Hematopoietic multipotent progenitor cell treated with erythropoietin and hydrocortisone succinate and interleukin-3 and kit ligand, for 15 days (in vitro differentiated cells): ENCODE measurements at places on chromosomes 16 and 17.
A peak's percentile ranks its signal among the peaks of the same experiment; 100 is the strongest.

GRCh38 chr16:2905988-2906387, 5.7 kb upstream of the FLYWCH1 start:
- no peak for DNase-seq

- DNase-seq = no peak
These were observed at the start of gene RARA for GRCh38 chr17:40309031-40309948. Gene RARA, plus strand, starts transcription at chr17:40309180. Its CDS starts 22,039 bp downstream, at chr17:40331219.

DNA sequence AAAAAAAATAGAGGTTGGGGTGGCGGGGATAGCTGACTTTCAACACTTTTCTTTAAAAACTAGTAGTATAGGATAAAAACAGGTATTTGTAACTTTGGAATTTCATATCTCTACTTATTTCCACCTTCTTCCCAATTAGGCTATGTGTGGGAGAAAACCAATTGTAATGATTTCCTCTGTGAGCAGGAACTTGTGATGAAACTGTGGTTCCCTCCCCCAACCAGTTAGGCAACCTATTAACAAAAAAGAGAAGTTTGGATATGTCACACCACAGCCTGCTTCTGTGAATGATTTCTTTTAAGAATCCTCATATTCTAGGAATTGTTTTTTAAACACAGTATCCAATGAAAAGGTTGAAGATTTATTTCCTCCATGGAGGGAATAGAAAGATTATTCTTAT, 1.9 kb downstream of the IGSF6 start:
- no peak for DNase-seq

- peak; percentile 7 for DNase-seq
These were observed 133.4 kb downstream of the OR1D5 start for GRCh38 chr17:2929881-2930533.

- no peak for DNase-seq
These were observed 49.2 kb downstream of the NXPH3 start for GRCh38 chr17:49624896-49625295.

- no peak for DNase-seq
These were observed 24.0 kb downstream of the CCR7 start for GRCh38 chr17:40541060-40541872.
